Right lobe of liver (tissue), 6 donors: ENCODE measurements at places on chromosomes 11 and 22.

- no peak for DNase-seq
These were observed 13.6 kb upstream of the TRIM29 start for GRCh38 chr11:120151536-120151935.

GRCh38 chr11:133318221-133318620 is 214.1 kb downstream of the OPCML start:
- no peak for DNase-seq

DNA sequence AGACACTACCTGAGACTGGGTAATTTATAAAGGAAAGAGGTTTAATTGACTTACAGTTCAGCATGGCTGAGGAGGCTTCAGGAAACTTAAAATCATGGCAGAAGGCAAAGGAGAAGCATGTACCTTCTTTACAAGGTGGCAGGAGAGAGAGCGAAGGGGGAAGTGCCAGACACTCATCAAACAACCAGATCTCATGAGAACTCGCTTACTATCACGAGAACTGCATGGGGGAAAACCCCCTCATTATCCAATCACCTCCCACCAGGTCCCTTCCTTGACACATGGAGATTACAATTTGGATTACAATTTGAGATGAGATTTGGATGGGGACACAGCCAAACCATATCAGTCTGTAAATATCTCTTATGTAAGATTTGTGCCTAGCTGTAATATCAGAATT is 50.9 kb upstream of the ATXN10 start:
- DNase-seq, result no peak

GRCh38 chr11:120272303-120272702 is 32.4 kb downstream of the POU2F3 start:
- no peak for DNase-seq

DNA sequence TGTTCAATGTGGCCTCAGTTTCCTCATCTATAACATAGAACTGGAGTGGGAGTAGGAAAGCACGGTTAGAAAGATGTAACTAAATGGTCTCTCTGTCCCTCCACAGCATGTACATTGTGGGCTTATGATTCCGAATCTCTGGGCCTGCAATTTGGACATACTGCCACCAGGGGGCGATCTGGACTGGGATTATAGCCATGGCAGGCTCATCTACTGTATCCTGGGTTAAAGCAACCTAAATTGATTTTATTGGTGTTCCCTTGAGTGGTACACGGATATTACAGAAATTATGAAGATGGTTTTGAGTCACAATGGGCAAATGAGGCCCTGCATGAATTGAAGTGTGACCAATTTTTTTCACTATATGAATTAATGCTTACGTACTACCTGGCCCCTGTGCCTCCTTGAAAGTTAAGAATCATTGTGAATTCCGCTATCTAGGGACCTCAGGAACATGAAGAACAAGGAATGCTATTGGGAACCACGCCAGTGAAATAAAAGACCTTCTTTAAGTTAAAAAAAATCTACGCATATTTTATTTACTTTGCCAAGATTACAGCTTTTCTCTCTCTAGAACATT is 32.9 kb downstream of the TST start:
- no peak for DNase-seq

DNA sequence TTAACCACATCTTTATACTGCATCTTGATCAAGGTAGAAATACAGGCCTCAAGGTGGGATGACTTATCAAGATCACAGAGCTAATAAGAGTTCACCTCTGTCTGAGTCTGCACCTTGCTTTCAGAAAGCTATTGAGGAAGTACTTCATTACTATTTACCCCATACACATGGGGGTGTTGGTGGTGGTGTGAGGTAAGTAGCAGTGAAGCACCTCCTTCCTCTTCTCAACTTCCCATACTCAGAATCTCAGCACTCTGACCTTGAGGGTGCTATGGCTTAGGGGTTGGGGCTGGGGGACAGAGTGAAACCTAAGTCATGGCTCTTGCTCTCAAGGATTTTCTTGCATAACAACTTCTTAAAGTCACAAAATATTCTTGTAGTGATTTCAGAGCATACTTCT is 56.9 kb downstream of the ME3 start:
- no peak for DNase-seq

DNA sequence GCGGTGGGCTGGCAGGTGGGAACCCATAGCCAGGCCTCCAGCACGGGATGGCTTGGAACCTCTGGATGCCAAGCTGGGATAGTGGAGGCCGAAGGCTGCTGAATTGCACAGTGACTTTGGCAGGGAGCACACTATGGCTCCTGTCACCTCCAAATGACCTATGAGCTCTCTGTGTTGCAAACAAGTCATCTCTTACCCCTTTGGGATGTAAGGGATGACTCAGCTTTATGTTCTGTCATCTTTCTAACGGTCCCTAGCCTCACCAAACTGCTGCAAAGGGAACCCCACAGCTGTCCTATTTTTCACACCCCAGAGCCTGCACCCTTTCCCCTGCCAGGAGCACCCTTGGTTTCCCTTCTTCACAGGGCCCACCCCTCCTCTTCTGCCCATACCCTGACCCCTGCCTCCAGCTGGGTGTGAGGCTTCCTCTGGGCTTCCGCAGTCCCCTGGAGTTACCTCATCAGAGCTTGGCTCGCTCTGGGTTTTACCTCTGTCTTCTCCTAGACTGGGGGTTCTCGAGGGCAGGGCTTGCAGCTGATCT is 2.7 kb upstream of the SCUBE1 start:
- DNase-seq, result peak; percentile 44

DNA sequence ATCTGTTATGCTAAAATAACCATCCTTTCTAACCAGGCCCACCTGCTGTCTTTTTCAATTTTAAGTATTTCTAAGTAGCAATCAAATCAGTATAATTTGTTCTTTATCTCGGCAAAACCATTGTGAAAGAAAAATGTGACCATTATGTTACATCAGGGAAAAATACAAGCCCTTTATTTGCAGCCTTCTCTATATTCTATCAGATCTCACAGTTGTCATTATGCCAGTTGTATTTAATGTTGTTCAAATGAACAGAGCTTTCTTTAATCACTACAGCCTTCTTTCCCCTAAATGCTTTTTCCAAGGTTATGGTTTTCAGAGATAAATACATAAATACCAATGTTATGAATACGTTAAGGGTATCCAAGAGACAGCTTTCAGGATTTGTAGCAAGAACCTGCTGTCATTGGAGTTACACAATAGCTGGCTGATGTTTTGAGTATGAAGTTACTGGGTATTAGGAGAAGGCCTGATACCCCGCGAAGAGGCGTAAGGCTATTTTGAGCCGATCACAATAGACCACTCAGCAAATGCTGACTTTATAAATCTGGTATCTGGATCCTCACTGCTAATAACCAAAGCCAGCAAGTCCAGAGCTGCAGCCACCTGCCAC is 406.3 kb downstream of the CADM1 start:
- DNase-seq, result no peak

DNA sequence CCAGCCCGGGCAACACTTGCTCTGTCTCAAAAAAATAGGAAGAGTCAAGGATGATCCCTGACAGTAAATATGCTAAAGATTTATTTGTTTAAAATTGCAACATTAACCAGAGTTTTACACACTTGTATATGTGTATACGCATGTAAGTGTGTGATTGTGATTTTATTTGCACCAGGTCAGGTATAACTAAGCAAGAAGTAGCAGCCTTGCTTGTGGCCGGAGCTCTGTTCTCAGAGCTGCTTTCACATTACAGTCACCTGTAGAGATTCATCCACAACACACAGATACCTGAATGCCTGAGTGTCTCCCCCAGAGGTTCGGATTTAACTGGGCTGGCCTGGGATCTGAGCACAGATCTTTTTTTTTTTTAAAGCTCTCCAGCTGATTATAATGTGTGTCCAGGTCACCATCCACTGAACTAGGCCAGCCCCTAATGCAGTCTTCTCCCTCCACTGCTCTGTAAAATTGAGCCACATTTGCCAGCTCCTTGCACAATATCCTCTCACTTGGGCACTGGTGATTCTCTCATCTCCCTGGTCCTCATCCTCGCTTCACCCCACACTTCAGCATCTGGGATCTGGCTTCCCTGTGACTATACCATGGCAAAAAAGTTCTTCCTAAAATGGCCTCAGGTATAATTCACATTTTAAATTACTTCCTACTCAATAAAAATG is 48.3 kb downstream of the LIF start:
- no peak for DNase-seq

DNA sequence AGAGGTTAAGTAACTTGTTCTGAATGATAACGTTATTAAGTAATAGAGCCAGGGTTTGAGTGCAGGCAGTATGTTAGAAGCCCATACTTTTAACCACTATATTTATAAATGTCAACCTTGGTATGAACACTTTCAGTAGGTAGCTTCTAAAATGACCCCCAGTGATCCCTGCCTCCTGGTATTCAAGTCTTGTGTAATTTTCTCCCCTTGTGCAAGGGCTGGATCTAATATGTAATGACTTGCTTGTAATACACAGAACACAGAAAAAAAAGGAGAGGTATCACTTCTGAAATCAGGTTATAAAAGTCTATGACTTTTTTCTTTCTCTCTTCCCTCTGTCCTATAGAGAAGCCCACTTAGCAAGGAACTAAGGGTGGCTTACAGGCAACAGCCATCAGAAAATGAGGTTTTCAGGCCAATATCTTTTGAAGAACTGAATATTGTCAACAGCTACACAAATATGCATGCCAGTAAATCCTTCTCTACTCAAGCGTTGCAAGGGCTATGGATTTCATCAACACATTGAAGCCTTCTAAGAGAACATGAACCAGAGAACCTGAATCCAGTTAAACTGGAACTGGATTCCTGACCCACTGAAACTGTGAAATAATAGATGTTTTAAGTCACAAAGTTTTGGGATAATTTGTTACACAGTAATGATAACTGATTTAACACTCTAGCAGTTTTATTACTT is 712.3 kb downstream of the METTL15 start:
- DNase-seq, result no peak

DNA sequence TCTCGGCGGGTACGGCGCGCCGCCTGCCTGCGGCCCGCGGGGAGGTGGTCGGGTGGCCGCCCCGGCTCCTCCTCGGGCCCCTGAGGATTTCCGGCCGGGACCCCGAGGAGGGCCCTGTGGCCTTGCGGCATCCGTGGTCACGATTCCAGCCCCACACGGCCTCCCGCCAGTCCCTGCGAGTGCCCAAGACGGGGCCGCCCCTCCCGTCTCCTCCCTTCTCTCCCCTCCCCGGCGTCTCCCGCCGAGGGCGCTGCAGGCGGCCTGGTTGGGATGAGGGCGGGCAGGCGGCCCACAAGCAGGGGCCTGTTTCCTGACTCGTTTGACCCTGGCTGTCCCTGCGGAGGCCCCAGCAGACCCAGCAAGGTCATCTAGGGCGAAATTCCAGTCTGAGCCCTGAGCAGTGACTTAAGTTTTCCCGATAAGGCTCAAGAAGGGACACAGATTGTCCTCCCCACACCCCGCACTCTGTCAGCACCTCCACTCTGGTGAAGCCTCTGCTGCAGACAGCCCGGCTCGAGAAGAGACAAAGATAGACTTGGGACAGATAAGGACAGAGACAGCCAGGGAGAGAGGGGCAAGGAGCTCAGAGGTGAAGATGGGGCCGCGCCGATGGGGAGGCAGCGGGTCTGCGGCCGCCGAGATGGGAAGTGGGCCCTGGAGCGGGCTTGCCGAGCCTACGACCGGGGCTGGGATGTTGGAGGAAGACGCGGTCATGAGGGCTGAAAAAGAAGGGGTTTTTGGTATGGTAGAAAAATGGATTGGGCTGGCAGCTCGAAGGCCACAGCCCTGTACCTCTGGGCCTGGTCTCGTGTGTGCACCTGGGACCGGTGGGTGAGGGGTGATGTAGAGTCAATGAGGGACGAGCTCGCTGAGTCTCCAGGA is 95.0 kb downstream of the SWAP70 start:
- peak; percentile 73 for DNase-seq

- DNase-seq, result no peak
These were observed 139.6 kb downstream of the FAT3 start for GRCh38 chr11:92364177-92364576.

GRCh38 chr22:32796865-32797573 is 4.5 kb upstream of the TIMP3 start:
- peak; percentile 76 for DNase-seq

DNA sequence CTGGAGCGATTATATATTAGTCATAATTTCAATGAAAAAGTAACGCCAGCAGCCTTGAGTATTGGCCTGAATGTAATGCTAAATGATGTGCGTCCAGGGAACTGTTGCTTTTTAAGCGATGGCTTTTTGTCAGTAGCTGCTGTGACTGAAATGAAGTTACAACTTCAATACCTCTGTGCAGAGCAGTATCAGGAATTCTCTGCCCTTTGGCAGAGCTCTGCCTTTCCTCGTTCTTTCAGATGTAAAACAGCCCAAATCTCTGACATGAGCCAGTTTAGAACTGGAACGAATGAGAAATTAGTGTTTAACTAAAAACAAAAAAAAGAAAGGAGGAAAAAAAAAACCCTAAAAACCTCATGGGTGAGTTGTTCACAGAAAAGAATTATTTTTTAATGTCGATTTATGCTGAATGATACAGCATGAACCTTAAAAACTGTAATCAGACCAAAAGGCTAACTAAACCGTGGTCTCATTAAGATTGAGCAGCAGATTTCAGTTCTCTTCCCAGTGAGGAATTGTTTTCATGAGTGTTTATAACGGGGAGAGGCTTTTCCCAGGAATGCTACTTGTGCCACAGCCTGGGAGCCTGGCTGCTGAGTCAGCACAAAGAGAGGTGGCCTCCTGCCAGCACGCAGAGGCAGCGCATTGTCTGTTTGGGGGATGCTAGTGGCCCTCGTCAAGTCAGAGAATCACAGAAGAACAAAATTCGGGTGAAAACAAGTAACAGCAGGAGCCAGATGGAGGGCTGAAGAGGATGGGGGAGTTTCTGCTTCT is 146.2 kb upstream of the RASSF10 start:
- DNase-seq, result peak; percentile 34
